GM23338 (cell line): ENCODE measurements at places on chromosomes 16 and 17. TPM values are rescaled to one million over a fixed set of nuclear protein-coding genes. Genes with fewer than 3 reads are reported as not detected.
A peak's percentile ranks its signal among the peaks of the same experiment; 100 is the strongest.

- peak overlapping the region; percentile 96 for H3K4me3 ChIP-seq
- peaks cover 39% of the 10 kb centered on the region for H3K4me1 ChIP-seq
- peak overlapping the region; percentile 100 for H3K27ac ChIP-seq
- peaks cover 21% of the 10 kb centered on the region for H3K36me3 ChIP-seq
- no peaks in the 10 kb centered on the region for H3K27me3 ChIP-seq
Measured at GRCh38 chr17:4946312-4946976, 1.9 kb downstream of the PFN1 start.

The ASIC2 gene
- 2.1 and 2.8 TPM in 2 replicates for total RNA-seq

GRCh38 chr17:3848229-3848835 is 2.3 kb upstream of the NCBP3 start:
- no peak overlapping the region for H3K27ac ChIP-seq
- peaks cover 11% of the 10 kb centered on the region for H3K4me1 ChIP-seq
- DNase-seq, result no peak
- peaks cover 4% of the 10 kb centered on the region; the same call in 1 of the 2 replicates for H3K36me3 ChIP-seq
- no peaks in the 10 kb centered on the region for H3K27me3 ChIP-seq
- no peak overlapping the region for H3K4me3 ChIP-seq

DNA sequence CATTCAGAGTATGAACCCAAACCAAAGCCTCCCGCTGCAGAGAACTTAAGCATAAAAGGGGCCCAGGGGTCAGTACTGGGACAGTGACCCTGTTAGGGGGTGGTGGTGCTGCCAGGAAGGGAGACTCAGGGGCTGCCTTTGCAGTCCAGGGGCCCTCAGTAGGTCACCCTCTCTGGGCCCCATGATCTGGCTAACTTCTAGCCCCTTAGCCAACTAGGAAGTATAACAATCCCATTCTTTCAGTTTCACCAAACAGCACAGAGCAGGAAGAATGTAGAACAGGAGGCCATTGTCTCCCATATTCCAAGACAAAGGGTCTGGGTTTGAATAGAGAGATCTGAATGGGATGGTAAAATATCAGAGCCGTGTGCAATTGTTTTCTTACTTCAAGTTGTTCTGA is 378.6 kb upstream of the C16orf82 start:
- DNase-seq, result no peak

- H3K36me3 ChIP-seq, result no peaks in the 10 kb centered on the region
- H3K27ac ChIP-seq, result no peak overlapping the region
- no peak overlapping the region for H3K4me3 ChIP-seq
- no peaks in the 10 kb centered on the region for H3K27me3 ChIP-seq
Measured at GRCh38 chr17:40727447-40728231, 24.1 kb upstream of the KRT24 start.

GRCh38 chr17:35257208-35257659 is 14.4 kb downstream of the SLFN5 start:
- H3K4me3 ChIP-seq, result no peak overlapping the region
- no peak overlapping the region for H3K27ac ChIP-seq
- H3K27me3 ChIP-seq, result no peaks in the 10 kb centered on the region
- no peaks in the 10 kb centered on the region for H3K36me3 ChIP-seq
- no peaks in the 10 kb centered on the region for H3K4me1 ChIP-seq
- peak; percentile 6 for DNase-seq

DNA sequence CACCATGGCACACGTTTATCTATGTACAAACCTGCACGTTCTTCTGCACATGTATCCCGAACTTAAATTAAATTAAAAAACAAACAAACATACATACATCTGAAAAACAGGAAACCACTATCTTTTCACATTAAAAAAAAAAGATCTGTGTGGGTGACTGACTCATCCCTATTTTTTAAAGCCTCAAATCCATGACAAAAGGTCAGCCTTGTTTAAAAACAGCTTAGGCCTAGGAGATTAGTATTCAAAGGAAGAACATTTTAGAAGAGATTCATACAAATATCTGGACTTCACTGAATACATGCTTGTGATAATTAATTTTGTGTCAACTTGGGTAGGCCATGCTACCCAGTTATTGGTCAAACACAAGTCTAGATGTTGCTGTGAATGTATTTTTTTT is 4.7 kb upstream of the PRKAR1A start:
- H3K4me1 ChIP-seq, result peaks cover 12% of the 10 kb centered on the region
- DNase-seq, result no peak
- H3K36me3 ChIP-seq, result no peaks in the 10 kb centered on the region
- H3K27ac ChIP-seq, result no peak overlapping the region

DNA sequence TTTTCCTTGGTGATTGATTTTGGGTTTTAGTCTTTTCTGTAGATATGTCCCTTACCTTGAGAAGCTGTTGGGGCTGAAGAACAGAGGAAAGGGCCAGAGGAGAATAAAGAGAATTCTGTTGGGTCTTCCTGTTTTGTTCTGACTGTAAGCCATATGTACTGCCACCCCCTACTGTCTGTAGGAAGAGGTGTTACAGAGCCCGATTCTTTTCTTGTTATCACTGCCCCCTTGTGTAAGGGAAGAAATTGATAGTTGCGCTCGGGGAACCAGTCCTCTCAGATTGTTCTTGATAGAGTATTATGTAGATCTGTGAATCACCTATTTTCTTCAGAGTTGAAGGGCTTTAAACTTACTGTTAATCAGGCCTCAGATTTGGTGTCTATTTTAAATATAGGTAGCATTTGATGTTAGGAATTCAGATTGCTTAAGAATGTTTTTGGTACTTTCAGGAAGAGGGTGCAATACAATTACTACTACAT is 2.4 kb downstream of the TANC2 start:
- H3K4me1 ChIP-seq, result peaks cover 17% of the 10 kb centered on the region
- H3K4me3 ChIP-seq, result no peak overlapping the region
- peaks cover 36% of the 10 kb centered on the region for H3K27me3 ChIP-seq

The CES1 gene
- total RNA-seq, result not detected in 2 replicates

- H3K4me1 ChIP-seq, result peaks cover 4% of the 10 kb centered on the region
- no peaks in the 10 kb centered on the region; the same call in 1 of the 2 replicates for H3K36me3 ChIP-seq
- no peak for DNase-seq
- H3K27ac ChIP-seq, result no peak overlapping the region
- H3K4me3 ChIP-seq, result no peak overlapping the region
Measured at GRCh38 chr17:68326681-68327080, 35.4 kb downstream of the ARSG start.

The KLHL10 gene
- 0.27 and 0.42 TPM in 2 replicates for total RNA-seq

GRCh38 chr17:34765291-34765690 is 185.9 kb downstream of the TMEM132E start:
- no peaks in the 10 kb centered on the region for H3K27me3 ChIP-seq
- no peaks in the 10 kb centered on the region for H3K4me1 ChIP-seq
- H3K36me3 ChIP-seq, result no peaks in the 10 kb centered on the region
- DNase-seq, result no peak

The ZNF319 gene
- total RNA-seq, result 4.3 and 10.0 TPM in 2 replicates

The IGF2BP1 gene
- 231 and 249 TPM in 2 replicates for total RNA-seq

- no peak overlapping the region for H3K27ac ChIP-seq
- H3K36me3 ChIP-seq, result no peaks in the 10 kb centered on the region; the same call in 1 of the 2 replicates
- peaks cover 7% of the 10 kb centered on the region; the same call in 1 of the 2 replicates for H3K4me1 ChIP-seq
- 0 out of 2 replicates have a peak overlapping the region, but pooled peaks have one; percentile 69 for H3K4me3 ChIP-seq
Measured at GRCh38 chr16:1993731-1994131, 4.0 kb downstream of the SYNGR3 start.

DNA sequence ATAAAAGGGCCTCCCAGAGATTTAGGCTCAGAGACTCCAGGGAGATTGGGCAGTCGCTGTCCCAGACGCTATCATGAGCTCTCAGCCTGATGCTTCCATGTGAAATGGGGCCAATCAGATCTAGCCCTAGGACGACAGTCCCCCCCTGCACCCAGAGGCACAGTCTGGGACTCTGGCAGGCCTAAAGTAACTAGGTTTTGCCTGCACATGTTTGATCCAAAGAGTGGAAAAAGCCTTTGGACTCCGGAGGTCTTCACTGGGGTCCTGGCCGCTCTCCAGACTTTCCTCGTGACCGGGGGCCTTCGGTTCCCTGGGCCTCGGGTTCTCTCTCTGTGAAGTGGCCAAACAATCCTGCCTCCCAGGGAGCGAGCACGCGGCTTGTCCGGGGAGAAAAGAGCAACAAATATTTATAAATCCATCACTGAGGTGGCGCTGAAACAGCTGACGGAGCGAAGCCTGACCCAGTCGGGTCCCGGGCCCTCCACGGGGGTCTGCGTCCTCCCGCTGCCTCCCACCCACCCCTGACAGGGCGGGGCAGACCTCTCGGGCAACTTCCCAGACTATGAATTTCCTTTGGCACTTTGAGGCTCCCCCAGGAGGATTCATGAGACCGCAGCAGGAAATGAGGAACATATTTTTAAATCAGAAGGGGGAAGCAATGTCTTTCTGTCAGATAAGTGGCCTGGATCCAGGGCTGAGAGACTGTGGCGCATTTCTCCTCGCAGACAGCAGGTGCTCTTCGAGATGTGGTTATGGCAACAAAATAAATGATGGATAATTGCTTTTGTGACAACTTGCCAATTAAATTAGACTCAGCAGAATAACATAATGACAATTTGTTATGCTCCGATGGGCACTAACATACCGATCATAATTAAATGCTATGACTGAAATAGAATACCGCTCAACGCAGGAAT is 38.9 kb downstream of the MRPS23 start:
- H3K27me3 ChIP-seq, result no peaks in the 10 kb centered on the region
- peaks cover 9% of the 10 kb centered on the region; the same call in 1 of the 2 replicates for H3K4me1 ChIP-seq
- no peaks in the 10 kb centered on the region for H3K36me3 ChIP-seq
- no peak overlapping the region for H3K4me3 ChIP-seq

GRCh38 chr16:75263291-75263962 is 12.0 kb upstream of the BCAR1 start:
- H3K36me3 ChIP-seq, result no peaks in the 10 kb centered on the region
- H3K27ac ChIP-seq, result no peak overlapping the region
- no peak for DNase-seq
- H3K27me3 ChIP-seq, result no peaks in the 10 kb centered on the region

- no peaks in the 10 kb centered on the region; the same call in 1 of the 2 replicates for H3K36me3 ChIP-seq
- H3K27ac ChIP-seq, result no peak overlapping the region
- no peak overlapping the region for H3K4me3 ChIP-seq
- H3K27me3 ChIP-seq, result no peaks in the 10 kb centered on the region
Measured at GRCh38 chr16:87698241-87698640, 67.5 kb downstream of the KLHDC4 start.

The CA7 gene
- total RNA-seq, result 2.5 and 2.8 TPM in 2 replicates

DNA sequence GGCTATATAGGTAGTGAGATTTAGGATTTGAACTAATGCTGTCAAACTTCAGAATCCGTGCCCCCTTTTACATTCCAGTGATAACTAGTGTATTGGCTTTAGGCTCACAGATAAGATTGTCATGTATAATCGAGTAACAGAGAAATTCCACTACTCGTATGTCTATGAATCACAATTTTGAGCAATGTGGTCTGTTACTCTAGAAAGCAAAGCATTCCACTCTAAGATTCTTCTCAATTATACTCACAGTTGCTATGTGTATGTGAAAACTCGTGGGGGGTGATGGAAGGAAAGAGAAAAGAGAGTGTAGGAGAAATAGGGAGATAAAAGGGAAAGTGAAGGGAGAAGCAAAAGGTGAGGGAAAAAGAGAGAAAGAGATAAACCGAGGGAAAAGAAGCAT is 1175.1 kb upstream of the GOT2 start:
- peaks cover 28% of the 10 kb centered on the region for H3K4me1 ChIP-seq
- DNase-seq, result no peak

DNA sequence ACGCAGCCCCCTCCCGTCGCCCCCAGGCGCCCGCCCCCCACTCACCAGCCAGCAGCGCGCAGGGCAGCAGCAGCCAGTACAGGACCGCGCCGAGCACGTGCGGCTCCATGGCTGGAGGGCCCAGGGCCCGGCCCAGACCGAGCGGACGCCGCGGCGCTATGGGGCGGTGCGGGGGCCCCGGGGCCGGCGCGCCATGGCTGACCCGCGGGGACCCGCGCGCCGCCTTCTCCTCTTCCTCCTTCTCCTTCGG is 239 bp downstream of the PIEZO1 start:
- no peaks in the 10 kb centered on the region for H3K36me3 ChIP-seq
- peak; percentile 36 for DNase-seq
- H3K27me3 ChIP-seq, result peaks cover 4% of the 10 kb centered on the region; the same call in 1 of the 2 replicates
- peaks cover 10% of the 10 kb centered on the region; the same call in 1 of the 2 replicates for H3K4me1 ChIP-seq

The CTF1 gene
- 0.52 and 0.54 TPM in 2 replicates for total RNA-seq

- peak overlapping the region; percentile 50 for H3K4me3 ChIP-seq
- H3K4me1 ChIP-seq, result peaks cover 65% of the 10 kb centered on the region
- H3K27me3 ChIP-seq, result no peaks in the 10 kb centered on the region
- no peaks in the 10 kb centered on the region for H3K36me3 ChIP-seq
- DNase-seq, result peak; percentile 77
Measured at GRCh38 chr16:73891129-73891542, 405.5 kb upstream of the PSMD7 start.

- H3K4me1 ChIP-seq, result no peaks in the 10 kb centered on the region
- H3K36me3 ChIP-seq, result peaks cover 13% of the 10 kb centered on the region
- no peak overlapping the region for H3K4me3 ChIP-seq
- no peak for DNase-seq
- no peak overlapping the region for H3K27ac ChIP-seq
Measured at GRCh38 chr16:84098939-84099338, 17.8 kb downstream of the MBTPS1 start.

DNA sequence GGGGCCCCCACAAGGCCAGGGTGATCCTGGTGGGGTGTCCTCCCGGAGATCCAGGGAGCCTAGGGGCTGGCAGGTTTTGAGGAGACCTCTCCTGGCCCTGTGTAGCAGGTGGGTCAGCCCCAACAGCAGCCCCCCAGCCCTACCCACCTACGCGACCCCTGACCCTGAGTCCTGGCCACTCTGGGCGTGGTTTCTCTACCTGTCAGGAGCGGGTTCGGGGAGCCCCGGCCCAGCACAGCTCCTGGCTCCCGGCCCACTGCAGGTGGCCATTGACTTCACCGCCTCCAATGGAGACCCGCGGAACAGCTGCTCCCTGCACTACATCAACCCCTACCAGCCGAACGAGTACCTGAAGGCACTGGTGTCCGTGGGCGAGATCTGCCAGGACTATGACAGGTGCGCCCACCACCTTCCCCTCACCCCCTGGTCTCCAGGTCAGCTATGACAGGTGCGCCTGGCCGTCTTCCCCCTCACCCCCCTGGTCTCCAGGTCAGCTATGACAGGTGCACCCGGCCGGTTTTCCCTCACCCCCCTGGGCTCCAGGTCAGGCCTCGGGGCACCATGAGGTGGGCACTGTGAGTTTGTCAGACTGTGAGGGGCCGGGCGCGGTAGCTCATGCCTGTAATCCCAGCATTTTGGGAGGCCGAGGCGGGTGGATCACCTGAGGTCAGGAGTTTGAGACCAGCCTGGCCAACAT is 13.0 kb downstream of the CPNE7 start:
- no peak overlapping the region for H3K4me3 ChIP-seq
- DNase-seq, result no peak
- no peaks in the 10 kb centered on the region for H3K36me3 ChIP-seq
- H3K27ac ChIP-seq, result no peak overlapping the region
- no peaks in the 10 kb centered on the region for H3K4me1 ChIP-seq
